ENCODE measurements at places on chromosomes 5 and 9.

GRCh38 chr5:165837286-165837685 is 2331.9 kb downstream of the MAT2B start:
- no peak for DNase-seq

GRCh38 chr5:78896132-78896531 is 89.0 kb downstream of the ARSB start:
- no peak for DNase-seq

DNA sequence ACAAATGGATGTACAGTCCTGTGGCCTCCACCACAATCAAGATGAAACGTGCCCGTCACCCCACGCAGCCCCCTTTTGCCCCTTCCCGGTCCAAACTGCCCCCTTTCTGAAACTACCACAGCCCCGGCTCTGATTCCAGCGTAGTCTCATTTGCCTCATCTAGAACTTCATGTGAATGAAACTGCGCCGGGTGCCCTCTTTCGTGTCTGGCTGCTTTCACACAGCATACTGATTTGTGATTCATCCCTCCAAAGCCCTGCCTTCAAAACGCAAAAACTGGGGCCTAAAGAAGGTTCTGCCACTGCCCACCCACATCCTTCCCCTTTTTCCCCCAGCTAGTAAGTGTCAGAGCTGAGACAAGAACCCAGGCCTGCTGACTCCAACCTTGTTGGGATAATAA is 31.5 kb upstream of the NCS1 start:
- no peak for DNase-seq

DNA sequence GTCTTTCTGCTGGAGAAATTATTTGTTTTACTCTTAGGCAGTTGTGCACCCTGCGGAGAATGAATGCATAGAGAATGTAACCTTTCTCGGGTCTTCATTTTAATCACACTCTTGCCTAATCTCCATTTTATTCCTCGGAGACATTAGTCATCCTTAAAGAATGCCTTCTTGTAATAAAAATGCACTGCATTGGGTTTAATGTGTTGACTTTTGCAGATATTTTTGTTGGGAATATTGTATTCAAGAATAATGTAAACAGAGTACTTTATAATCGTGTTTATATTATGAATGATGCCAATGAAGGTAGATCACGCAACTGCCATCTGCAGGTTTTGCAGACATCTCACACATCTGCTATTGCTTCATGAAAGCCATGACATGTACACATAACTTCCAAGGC is 1093.9 kb upstream of the CDH6 start:
- no peak for DNase-seq

GRCh38 chr5:135702191-135702590 is 123.4 kb upstream of the CXCL14 start:
- no peak for DNase-seq

GRCh38 chr5:64628901-64629300 is 61.4 kb upstream of the SHISAL2B start:
- DNase-seq = no peak

DNA sequence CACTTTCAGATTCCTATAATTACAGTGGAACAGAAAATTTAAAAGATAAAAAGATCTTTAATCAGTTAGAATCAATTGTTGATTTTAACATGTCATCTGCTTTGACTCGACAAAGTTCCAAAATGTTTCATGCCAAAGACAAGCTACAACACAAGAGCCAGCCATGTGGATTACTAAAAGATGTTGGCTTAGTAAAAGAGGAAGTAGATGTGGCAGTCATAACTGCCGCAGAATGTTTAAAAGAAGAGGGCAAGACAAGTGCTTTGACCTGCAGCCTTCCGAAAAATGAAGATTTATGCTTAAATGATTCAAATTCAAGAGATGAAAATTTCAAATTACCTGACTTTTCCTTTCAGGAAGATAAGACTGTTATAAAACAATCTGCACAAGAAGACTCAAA is 29.5 kb downstream of the ZFYVE16 start:
- DNase-seq = no peak

DNA sequence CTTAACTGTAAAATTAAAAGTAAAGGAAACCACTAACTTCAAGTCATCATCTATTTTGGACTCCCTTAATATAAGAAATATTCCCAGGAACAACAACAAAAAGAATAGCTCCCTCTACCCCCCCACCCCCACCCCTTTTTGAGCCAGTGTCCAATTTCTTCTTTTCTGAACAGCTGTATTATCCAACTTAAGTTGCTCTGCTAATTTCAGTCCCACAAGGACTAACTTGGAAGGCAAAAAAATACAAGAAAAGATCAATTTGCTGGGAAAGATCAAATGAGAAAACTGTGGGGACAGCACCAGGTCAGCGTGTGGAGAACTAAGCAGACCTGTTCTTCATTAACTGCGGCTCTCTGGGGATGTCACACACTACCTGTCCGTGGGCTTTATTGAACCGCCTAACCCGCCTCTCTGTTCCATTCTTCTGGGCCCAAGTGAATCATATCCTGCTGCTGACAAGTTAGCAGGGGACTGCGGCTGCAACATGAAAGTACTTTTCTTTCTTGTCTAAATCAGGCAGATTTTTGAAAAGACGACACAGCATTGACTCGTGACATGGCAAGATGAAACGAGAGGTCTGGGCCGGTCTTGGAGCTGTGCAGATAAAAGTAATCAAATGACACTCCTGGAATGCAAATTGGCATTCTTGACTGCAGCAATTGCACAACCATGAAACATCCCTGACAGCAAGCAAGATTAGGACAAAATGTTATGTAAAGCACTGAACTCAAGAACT is 2.7 kb downstream of the BNC2 start:
- no peak for DNase-seq

DNA sequence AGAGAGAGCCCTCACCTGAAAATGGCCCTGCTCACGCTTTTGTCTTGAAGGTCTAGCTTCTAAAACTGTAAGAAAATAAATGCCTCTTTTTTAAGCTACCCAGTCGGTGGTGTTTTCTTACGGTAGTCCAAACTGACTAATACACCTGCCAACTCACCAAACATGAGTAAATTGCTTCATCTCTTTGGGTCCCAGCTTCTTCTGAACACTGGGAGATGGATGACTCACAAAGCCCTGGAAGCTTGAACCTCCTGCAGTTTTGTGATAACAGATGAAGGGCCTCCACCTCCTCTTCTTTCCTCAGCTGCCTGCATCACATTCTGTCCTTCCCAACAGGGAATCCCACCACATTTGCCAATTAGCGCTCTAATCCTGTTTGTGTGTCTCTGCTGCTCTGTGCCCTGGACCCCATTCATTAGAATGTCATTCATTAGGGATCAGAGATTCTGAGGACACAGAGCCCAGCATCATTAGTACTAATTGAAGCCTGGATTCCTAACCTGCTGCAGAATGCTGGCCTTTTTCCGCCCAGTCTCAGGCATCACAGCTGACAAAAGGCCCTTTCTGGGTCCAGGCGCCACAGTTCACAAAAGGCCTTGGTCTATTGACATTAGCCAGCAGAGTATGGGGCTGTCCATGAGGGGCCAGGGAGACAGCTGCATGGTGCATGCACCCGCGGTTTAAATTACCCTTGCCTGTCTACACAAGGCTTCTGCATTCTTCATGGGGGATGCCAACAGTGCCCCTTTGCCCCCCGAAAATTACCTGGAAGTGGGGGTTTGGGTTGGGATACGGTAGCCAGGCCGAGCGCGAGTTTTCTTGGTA is 349.3 kb downstream of the SEMA5A start:
- no peak for DNase-seq

DNA sequence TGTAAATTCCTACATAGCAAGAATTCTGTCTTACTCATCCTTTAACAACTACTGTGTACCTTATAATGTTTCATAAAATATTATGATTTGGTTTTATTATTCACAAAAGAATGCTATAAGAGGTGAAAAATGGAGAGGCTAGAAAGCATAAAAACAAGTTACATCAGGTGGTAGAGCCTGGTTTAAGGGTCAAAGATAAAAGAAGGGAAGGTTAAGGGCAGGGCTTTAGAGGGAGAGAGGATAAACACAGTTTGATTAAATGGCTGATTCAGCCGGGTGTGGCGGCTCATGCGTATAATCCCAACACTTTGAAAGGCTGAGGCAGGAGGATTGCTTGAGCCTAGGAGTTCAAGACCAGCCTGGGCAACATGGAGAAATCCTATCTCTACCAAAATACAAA is 40.4 kb upstream of the HSPB3 start:
- DNase-seq = no peak

GRCh38 chr5:127909066-127909465 is 174.5 kb upstream of the SLC12A2 start:
- DNase-seq = peak; percentile 40

DNA sequence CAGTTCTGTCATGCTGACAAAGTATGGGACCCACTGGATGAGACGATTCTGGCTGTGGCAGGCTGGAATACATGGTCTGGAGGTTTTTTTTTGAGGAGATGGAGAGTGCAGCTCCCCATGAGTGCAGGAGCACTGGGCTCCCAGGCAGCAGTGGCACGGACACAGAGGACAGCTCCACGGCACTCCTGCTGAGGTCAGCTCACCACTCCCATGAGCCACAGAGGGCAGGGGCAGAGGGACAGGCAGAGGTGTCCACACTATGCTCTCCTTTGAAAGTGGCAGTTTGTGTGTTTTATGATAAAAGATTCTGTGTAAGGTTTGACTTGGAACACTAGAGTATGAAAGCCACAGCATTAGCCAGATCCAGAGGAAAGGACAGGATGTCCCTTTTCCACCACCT is 114.4 kb downstream of the UBE2R2 start:
- DNase-seq = no peak

GRCh38 chr9:129415942-129416651 is 204.8 kb downstream of the C9orf50 start:
- DNase-seq = no peak
